Endothelial cell of umbilical vein (primary cell): ENCODE measurements at places on chromosomes 2 and 18. TPM values are rescaled to one million over a fixed set of nuclear protein-coding genes. Genes with fewer than 3 reads are reported as not detected.

The EN1 gene
- polyA plus RNA-seq = not detected in 2 replicates

The FAP gene
- 0.96 and 1.1 TPM in 2 replicates for polyA plus RNA-seq

The REEP1 gene
- polyA plus RNA-seq = 0.11 and 0.24 TPM in 2 replicates

The PARD3B gene
- 2.1 and 2.2 TPM in 2 replicates for polyA plus RNA-seq

The UGT1A10 gene
- polyA plus RNA-seq = not detected in 2 replicates

The CRYGC gene
- polyA plus RNA-seq = not detected in 2 replicates

- DNase-seq = no peak
Observed at GRCh38 chr2:8065191-8065590, 616.7 kb upstream of the ID2 start.

GRCh38 chr2:178498137-178498536 lies 17.9 kb downstream of the PLEKHA3 start:
- DNase-seq = no peak

- DNase-seq = no peak
Observed at GRCh38 chr2:123144082-123144481, 881.0 kb upstream of the CNTNAP5 start.

GRCh38 chr18:64399566-64399965 lies 250.7 kb upstream of the LINC00305 start:
- no peak for DNase-seq

DNA sequence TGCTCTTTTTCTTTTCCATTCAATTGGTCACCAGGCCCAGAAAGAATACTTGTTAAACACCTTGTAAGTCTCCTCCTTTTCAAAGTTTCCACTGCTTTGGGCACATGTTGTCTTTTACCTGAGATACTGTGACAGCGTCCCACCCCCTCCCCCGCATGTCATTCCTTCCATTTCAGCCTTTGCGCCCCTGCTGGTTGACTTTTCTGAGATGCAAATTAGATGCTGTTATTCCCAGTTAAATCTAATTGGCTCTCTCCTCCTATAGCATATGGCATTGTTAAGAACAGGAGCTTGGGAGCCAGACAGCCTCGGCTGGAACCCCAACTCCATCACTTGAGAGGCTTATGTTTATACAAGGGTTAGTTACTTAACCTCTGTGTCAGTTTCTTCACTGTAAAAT lies 80.3 kb upstream of the GAREM1 start:
- DNase-seq = no peak

GRCh38 chr18:22566703-22567420 lies 149.1 kb upstream of the CTAGE1 start:
- no peak for DNase-seq

DNA sequence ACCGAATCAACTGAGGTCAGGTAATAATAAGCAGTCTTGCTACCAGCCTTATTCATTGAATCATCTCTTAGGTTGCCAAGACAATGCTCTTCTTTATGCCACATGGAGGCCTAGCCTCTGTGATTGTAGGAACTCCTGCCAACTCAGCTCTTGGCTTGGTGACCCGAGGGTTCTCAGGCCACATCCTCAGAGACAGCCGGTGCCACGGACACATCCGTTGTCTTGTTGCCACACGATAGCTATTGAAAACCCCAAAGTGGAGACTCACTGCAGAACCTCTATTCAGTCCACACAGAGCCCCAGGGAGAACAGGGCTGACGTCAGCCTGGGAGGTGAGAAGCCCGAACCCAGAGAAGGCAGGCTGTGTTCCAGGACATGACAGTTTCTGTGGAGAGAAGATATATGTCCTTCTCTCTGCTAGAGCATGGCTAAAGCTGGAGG lies 53.5 kb upstream of the TGFA start:
- no peak for DNase-seq

- DNase-seq = no peak
Observed at GRCh38 chr2:71749671-71750101, 296.3 kb downstream of the DYSF start.

DNA sequence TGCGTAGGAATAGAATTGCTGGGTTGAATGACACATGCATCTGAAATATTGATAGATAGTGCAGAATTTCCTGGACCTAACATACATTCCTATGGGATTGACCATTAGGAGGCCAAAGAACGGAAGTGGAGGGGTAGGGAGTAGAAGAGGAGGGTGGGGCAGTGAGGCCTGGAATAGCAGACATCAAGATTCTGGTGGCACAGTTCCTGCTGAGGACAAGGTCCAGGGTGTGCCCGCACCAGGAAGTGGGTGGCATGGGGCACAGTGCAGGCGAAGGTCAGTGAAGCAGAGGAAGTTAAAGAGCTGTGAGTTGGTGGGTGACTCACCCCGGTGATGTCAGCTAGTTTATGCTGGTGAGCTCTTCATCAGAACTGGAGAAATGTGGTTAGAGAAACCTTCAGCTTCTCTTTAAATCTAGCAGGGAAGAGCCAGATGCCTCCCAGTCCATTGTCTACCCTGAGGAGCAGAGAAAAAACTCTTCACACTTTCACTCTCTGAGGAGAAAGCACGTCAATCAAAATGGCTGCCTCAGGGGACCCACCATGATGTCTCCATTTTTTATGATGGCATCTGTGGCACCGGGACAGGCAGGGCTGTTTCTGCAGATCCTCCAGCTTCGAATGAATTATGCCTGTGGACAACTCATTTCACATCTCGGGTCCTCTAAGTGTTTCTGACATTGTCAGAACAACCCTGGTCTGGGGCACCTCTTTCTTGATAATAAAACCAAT lies 55.9 kb upstream of the CTLA4 start:
- peak; percentile 83 for DNase-seq

- DNase-seq = no peak
Observed at GRCh38 chr2:107607054-107607453, 219.6 kb upstream of the RGPD4 start.

GRCh38 chr2:95077530-95077825 lies 44.1 kb downstream of the MRPS5 start:
- no peak for DNase-seq

- no peak for DNase-seq
Observed at GRCh38 chr18:49926106-49926745, 112.9 kb upstream of the ACAA2 start.

- DNase-seq = no peak
Observed at GRCh38 chr18:63894106-63894772, 6.7 kb downstream of the SERPINB2 start.

DNA sequence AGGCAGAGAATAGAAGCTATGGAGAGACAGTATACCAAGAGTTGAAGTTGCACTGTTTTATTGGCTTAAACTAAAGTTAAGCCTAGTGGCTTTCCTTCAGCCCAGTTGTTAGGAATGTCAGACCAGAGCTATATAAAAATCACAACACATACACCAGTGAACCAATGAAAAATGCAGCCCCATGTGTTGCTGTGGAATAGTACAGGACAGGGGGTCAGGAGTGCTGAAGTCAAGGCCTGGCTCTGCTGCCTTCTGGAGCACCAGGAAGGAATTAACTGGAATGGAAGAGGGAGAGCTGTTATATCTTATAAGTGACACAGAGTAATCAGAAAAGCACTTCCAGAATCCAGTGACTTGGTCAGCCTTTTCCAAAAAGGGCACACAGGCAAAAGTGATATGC lies 58.9 kb downstream of the OSR1 start:
- no peak for DNase-seq
